ENCODE measurements at places on chromosomes 16 and 17. TPM values are rescaled to one million over a fixed set of nuclear protein-coding genes. Genes with fewer than 3 reads are reported as not detected.

PLA2G10 gene
- total RNA-seq = not detected

CLEC18B gene
- 0.32 TPM for total RNA-seq

C16orf90 gene
- not detected for total RNA-seq

LDHD gene
- total RNA-seq = not detected

PHOSPHO1 gene
- total RNA-seq = not detected

KRT28 gene
- total RNA-seq = not detected

MYH2 gene
- not detected for total RNA-seq

PDILT gene
- not detected for total RNA-seq

MYH1 gene
- total RNA-seq = not detected

ZFHX3 gene
- 0.15 TPM for total RNA-seq

SLC52A1 gene
- 0.21 TPM for total RNA-seq

NEUROD2 gene
- total RNA-seq = not detected

MT1G gene
- total RNA-seq = 16.6 TPM

CD300LG gene
- total RNA-seq = not detected

PPP1R27 gene
- not detected for total RNA-seq

KRT20 gene
- not detected for total RNA-seq

AANAT gene
- total RNA-seq = 0.21 TPM

CD300LF gene
- total RNA-seq = not detected

PGAP3 gene
- total RNA-seq = 8.6 TPM

EVPL gene
- total RNA-seq = 0.10 TPM

MGAT5B gene
- total RNA-seq = 0.10 TPM

DHRS11 gene
- 15.5 TPM for total RNA-seq

LDAF1 gene
- total RNA-seq = 7.9 TPM

ITGAX gene
- 4.3 TPM for total RNA-seq

HAPSTR1 gene
- total RNA-seq = 58.9 TPM
